CD4-positive, alpha-beta T cell treated with Interleukin-15 for 1 hour (primary cell): ENCODE measurements at places on chromosomes 16 and 17.

GRCh38 chr17:80130992-80131391, 15.9 kb downstream of the EIF4A3 start:
- DNase-seq, result no peak

- DNase-seq, result no peak
These were observed 17.5 kb downstream of the STAT5A start for GRCh38 chr17:42305543-42306384.

DNA sequence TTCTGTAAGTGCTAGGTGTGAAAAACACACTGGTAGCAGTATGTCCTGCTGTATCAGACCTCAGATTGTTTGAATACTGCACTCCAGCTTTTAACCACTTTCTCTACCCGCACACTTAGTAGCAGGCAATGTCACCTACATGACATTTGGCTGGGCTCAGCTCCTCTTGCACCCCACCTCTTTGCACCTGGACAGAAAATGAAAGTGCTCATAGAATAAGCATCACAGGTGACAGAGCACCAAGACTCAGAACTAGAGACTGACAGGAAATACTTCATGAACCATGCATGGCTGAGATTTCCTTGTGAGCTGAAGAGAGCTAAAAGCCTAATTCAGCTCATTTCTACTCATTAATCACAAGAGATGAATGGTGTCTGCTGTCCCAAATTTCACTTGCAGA, 1014.2 kb upstream of the CDH8 start:
- no peak for DNase-seq

DNA sequence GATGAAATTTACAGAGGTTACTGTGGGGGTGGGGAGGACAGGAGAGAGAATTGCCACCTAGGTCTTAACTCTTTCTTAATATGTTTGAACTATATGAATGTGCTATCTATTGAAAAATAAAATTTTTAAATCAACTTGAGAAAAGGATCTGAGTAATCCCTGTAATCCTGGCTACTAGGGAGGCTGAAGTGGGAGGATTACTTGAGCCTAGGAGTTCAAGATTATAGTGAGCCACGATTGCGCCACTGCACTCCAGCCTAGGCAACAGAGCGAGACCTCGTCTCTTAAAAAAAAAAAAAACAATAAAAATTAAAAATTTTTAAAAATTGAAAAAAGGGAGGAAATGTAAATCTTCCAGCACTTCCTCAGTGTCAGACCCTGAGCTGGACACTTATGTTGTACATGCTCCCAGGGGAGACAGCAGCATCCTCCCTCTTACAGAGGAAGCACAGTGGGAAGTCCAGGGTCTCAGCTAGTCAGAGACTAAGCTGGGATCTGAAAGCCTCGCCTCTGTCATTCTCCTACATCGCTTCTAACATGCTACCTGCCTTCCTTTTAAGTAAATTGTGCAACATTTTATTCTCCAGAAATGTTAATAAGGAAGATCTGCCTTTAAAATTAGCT, 21.9 kb downstream of the PMM2 start:
- no peak for DNase-seq

GRCh38 chr16:28981517-28981916, 3.3 kb upstream of the LAT start:
- DNase-seq, result no peak

- DNase-seq, result no peak
These were observed 2.0 kb downstream of the AXIN2 start for GRCh38 chr17:65559461-65559803.

GRCh38 chr17:4632581-4632920, 8.9 kb downstream of the ALOX15 start:
- no peak for DNase-seq
